Parietal lobe (tissue), 2 donors: ENCODE measurements at places on chromosomes 13 and 19. TPM values are rescaled to one million over a fixed set of nuclear protein-coding genes. Genes with fewer than 3 reads are reported as not detected.

MUC16 gene
- total RNA-seq: not detected

SLITRK5 gene
- 50.1 TPM for total RNA-seq

ZNF296 gene
- total RNA-seq: not detected

SPIB gene
- not detected for total RNA-seq

FUT3 gene
- total RNA-seq: not detected

ZNF175 gene
- 11.6 TPM for total RNA-seq
